Renal cortex interstitium (tissue), 15 donors: ENCODE measurements at places on chromosomes 3 and 15.

DNA sequence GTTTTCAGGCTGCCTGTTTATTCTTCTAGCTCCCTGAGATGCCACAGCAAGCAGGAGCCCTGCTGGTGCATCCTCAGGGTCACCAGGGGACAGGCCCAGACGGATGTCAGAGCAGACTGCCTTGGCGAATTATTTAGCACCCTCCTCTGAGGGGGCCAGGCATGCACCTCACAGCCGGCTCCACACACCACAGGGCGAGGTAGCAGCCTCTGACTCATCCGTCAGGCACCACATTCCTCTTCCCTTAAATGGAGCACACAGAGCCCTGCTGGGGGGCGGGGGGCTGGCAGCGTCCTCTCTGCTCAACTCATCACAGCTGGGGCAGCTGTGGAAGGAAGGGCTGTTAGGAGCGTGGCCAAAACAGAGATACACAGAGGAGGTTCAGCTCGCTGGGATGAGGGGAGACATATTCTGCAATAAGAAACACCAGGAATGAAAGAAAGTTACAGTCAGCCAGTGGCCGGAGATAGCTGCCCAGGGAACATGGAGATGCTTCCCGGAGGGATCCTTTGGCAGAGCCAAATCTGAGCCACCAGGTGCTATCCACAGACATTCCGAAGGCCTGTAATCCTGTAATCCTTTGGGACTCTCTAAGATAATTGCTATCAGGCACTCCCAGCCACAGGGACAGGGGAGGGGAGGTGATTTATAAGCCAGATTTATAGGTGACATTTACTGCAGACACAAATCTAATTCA, 13.9 kb upstream of the PRICKLE2 start:
- DNase-seq: no peak

GRCh38 chr3:119350114-119350513, 55.9 kb downstream of the ARHGAP31 start:
- no peak for DNase-seq

DNA sequence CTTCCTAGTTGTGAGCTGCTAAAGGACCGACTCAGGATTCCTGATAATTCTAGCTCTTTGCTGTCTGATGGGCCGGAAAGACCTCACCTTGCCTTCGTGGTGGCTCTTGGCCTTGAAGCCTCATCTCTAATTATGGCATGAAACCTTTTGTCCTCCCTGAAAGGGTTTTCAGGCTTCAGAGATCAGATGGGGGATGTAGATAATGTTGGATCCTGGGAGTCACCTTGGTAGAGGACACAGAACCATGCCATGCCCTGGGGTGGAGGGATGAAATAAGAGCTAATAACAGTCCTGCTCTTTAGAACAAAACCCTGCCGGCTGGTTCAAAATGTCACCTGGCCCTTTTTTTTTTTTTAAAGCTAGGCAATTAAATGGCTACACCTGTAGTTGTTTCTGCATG, 50.8 kb upstream of the SYN2 start:
- no peak for DNase-seq

GRCh38 chr15:99732124-99732750, 1.0 kb downstream of the LYSMD4 start:
- peak; percentile 44 for DNase-seq

DNA sequence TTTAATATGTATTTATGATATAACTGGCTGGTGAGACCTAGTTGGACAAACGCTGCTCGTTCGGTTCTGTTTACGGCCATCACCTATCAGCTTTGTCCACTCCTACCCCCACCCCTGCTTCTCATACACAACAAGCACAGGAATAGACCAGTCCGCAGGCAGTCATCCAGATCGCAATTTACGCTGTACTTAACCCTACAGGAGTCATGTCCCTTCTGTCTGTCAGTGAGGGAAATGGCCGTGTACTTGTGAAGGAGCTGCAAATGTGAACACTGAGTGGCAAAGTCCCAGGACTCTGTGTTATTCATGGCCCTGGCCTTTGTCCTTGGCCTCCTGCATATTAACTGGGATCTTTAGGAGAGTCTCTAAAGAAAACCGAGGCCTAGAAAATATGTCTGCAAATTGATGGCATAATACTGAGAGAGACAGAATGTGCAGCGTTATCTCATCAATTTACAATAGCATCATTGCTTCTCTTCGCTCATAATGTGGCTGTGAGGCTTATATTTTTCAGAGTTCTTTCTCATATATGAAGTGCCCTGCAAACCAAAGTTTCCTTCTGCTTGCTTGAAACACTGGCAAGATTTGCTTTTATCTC, 7.2 kb upstream of the ABHD10 start:
- peak; percentile 72 for DNase-seq

DNA sequence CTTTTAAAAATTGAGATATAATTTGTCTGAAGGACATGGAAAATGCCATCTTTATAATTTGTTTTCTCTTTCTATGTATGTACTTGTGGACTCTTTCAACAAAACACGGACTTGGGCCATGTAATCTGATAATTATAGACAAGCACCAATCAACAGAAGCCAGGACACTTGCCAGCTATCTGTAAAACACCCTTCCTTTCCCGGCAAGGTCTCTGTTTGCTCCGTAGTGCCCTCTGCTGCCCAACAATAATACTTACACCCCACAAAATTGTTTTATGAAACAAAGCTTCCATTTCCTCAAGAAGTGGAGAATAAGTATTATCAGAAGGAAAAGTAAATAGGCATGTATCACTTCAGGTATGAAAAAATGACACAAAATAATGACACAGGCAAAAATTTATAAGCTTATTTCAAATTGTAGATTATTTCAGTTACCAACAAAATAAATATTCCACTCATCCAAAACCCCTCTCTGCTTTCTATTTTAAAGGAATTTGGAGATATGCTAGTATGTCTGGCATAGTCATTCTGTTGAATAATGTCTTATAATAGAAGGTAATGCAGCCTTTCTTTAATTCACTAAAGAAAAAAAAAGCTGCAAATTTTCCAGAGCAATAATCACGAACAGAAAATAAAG, 32.8 kb downstream of the MYH15 start:
- peak; percentile 39 for DNase-seq

DNA sequence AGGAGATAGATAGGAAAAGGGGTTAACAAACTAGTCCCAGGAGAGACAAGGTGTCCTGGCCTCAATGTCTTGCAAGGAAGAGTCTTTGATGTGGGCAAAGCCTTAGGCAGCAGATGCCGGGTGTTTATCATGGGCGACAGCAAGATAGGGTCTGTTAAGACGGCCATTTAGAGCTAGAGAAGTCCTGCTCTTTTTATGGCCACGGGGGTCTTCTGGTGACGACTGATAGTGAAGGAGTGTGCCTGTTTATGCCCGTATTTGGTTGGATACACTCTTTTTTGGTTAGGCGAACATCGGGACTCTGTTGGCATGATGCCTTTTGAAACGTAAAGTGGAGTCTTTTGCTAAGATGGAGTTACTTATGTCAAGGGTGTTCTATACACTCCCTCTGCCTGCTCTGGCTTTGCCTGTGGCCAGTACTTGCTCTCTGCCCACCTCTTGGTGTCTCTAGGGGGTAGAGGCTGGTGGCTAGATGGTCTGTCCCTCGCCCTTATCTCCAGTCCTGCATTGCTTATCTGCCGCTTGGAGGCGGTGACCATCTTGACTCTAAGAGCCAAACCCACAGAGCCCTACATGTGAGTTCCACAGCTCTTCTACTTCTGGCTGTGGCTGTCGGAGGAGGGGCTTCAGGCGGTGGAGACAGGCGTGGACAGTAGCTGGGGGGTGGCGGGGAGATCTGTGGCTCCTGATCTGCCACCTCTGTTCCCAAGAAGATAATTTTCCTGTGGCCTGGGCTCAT, 55.8 kb upstream of the ZBTB38 start:
- DNase-seq: no peak

DNA sequence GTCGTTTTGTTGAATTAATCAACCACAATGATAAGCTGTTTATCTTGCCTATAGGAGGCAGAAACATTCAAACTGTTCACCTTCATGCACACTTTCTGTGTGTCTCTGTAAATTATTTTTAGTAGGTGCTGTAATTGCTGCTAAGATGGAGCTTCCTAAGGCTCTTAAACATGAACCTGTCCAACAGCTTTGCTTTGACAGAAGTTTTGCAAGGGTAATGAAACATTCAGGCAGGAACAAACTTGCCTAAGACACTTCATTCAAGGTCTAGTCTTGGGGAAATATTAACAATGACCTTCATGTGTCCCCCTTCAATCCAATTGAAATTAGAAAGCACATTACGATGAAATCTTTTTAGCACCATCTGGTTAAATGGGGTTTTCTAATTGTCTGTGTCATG, 156.1 kb downstream of the DIPK2A start:
- DNase-seq: no peak

- no peak for DNase-seq
These were observed 14.6 kb upstream of the SNRPN start for GRCh38 chr15:24940236-24940635.

GRCh38 chr3:183485093-183485492, 56.7 kb upstream of the MCF2L2 start:
- no peak for DNase-seq

- DNase-seq: no peak
These were observed 233.3 kb downstream of the TIGIT start for GRCh38 chr3:114527036-114527644.

DNA sequence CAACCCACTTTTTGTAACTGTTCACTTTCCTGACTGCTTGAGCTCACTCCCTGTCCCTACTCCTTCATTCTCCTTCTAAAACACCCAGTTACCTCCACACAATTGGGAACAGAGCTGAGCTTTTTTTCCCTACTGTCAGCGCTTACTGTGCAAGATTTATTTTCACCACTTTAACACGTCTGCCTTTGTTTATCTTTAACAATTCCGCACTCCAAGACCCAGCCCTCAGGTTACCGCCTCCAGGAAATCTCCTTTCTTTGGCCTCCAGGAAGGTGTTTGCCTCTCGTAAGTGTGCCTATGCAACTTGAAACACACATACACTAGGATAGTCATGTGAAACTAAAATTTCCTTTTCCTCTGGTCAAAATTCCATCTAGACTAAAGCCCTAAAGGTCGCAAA, 271.9 kb upstream of the TPRG1 start:
- DNase-seq: no peak

DNA sequence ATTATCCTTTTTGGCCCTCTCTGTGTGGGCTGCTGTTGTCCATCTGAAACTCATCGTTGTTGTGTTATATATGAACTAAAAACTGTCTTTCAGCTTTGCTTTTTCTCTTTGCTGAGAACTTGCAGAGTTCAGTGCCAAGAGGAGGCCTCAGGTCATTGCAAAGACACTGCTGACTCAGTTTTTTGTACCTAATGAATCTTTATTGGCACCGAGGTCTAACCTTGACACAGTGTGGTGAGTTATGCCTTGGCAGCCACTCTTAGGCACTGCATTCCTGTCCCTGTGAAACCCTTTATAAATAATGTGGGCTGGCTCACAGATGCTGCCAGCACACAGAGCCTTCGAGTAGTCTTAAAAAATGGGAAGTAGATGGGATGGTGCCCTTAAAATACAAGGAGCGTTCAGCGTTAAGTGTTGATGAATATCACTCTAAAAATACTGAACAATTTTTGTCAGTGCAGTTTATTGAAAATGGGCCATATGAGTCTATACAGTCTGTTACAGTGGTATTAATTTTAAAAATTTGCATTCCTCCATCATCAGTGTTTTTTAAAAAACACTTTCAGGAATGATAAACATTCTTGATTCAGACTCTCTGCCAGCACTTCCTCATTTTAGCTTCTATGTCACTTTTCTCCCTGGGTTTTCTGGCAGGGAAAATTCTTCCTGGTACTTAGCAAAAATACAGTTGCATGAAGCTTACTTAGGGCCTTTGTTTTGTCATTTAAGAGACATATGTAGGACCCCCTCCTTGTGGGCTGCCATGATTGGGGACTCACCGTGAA, 234.1 kb downstream of the CACNA2D3 start:
- DNase-seq: no peak

GRCh38 chr15:72198356-72199204, 993 bp upstream of the GRAMD2A start:
- no peak for DNase-seq

DNA sequence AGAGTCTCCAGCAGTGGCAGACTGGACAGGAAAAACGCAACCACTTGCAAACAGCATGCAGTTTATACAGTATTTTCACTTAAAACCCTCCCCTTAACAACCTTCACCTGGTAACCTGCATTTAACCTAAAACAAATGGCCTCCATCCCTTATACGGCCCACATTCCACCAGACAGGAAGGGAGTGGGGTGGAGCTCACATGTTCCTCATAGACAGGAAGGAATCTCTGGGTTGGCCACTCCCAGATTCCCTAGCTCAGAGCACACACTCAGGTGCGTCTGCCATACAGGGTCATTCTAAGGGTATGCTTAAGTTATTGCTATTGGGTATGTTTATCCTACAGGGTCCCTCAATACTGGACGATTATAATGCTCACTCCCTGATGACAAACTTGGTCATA, 16.8 kb upstream of the ABHD2 start:
- DNase-seq: no peak

DNA sequence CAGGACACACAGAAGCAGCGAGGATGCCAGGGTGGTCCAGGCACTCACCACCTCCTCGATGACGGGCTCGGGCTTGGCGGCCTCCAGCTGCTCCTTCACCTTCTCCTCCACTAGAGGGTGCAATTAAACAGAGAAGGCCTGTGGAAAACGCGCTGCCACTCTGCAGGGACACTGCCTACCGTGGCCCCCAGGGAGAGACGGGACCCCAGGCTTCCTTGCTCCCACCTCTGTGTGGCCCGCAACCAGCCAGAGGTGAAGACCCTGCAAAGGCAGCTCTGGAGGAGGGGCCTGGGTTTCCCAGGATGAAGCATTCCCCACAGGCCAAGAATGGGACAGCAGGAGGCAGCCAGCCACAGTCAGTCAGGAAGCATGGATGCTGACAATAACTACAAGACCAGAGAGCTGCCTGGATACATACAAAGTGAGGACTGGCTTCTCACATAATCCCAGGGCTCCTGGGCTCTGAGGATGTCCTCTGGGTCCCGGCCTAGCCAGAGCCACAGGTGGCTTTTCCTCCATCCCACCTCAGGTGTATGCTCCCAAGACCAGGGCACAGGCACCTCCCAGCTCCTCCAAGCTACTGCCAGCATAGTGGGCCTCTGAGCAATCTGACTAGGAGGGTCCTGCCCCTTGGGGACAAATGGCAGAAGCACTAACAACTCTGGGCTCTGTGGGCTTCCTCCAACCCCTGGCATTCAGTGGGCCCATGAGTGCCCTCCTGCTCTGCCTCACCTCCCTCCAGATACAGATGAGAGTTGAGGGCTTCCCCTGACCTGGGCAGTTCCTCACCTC, 46.2 kb downstream of the PTH1R start:
- DNase-seq: no peak

- no peak for DNase-seq
These were observed 966.7 kb upstream of the ROBO1 start for GRCh38 chr3:80734483-80734882.

DNA sequence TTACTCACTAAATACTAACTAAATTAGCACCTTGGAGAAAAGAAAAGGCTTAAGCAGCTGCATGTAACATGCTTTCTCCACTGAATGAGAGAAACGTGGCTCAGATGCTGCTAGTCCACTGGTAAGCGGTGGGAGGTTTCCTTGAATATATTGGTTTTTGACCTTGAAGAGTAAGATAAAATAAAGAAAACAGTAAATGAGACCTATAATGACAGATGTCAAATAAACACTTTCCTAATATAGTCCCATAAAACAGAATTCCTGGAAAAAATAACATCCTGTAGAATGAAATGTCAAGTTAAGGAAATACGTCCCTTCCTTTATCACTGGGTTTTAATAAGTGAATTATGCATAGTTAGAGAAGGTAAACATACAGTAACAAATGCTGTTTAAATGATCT, 215.0 kb downstream of the DPH6 start:
- DNase-seq: no peak
